CD4-positive, alpha-beta T cell treated with Interleukin-6 at 100 ng/mL for 8 hours (primary cell): ENCODE measurements at places on chromosomes 1 and 21.

GRCh38 chr1:89918127-89918793, 76.7 kb upstream of the ZNF326 start:
- DNase-seq, result no peak

DNA sequence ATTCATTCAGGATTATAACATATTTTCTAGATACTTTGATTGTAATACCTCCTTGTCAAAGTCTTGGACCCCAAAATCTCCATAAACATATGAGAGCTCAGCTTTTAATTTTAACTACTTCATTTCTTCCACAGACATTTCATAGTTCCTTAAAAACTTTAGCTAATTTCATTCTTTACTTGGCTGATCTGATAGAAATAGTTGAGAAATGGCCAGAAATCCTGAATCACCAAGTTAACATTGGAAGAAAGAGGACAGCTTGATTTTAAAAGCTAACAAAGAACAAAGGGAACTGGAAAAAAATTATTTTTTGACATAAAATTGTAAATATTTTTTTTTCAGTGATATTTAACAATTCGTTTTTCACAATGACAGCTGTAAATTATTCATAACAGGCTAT, 216.5 kb downstream of the NTNG1 start:
- no peak for DNase-seq

GRCh38 chr1:87186346-87186745, 142.3 kb upstream of the LMO4 start:
- no peak for DNase-seq

DNA sequence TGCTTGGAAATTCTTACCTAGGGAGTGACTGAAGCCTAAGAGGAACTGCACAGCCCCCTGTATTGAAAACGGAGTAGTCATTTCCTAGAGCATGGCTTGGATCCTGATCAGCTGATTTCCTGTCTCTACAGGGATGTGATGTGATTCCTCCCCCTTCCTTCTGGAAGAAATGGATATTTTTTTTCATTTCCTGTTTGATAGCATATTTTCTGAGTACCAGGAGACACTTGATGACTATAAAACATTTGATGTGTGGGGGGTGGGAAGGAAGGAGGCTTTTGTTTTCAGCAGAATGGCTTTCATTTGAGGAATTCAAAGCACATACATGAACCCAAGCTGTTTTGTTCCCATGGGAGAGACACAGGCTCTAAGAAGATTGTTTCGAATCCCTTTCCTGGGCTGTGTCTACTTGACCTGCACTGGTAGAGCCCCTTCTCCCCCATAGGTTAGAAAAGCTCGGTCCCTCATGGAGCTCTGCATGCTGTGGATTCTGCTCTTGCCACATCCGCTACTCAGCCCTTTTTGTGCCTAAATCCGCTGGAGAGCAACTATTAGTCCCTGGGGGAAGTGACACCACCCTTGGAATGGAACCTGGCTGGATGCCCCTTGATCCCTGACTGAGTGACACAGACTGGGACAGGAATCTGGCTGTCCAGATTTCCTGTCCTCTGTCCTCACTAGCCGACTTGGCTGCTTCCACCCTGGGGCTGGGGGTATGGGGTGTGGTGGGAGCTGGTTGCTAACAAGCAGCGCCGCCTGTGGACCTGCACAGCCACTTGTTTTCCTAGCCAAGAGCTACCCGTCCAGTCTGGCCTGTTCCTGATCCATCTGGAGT, 71.8 kb upstream of the MACF1 start:
- no peak for DNase-seq

- DNase-seq, result no peak
Observed at GRCh38 chr1:21568006-21568746, 59.0 kb downstream of the ALPL start.

GRCh38 chr21:42444745-42445059, 41.0 kb downstream of the UBASH3A start:
- DNase-seq, result no peak

DNA sequence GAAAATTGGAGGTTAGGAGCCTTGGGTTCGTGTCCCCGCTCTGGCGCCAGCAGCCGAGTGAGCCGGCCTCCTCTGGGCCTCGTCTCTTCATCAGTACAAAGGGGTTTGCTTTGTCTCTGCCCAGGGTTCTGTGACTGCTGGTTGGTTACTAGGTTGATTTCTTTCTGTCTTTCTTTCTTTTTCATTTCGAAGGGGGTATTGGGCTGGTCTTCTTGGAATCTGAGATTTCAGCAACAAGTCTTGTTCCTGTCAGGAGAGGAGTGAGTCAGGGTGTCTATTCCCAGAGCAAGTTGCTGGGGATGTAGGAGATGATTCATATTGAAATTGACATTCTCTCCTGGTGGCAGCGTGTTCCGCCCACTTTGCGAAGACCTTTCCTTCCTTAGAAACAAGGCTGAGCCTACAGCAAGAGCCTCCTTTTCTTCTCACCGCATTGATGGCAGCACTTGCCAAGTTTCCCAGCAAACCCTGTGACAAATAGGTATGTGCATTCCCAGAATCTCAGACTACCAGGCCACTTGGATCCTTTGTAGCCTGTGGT, 79.2 kb downstream of the MAN1C1 start:
- no peak for DNase-seq

- DNase-seq, result peak; percentile 75
Observed at GRCh38 chr1:205275133-205275532, 46.4 kb downstream of the NUAK2 start.

DNA sequence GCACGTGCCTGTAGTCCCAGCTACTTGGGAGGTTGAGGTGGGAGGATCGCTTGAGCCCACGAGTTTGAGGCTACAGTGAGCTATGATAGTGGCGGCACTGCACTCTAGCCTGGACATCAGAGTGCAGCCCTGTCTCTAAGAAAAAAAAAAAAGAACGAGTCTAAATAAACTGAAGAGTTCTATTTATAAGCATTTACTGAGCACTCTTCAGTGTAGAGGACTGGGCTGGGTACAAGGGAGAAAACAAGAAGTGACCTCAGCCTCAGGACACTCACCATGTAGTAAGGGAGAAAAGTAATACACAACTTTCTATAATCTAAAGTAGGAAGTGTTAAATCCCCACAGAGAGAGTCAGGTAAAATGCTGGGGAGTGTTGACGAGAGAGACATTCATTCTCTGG, 35.0 kb downstream of the NAV1 start:
- DNase-seq, result no peak

DNA sequence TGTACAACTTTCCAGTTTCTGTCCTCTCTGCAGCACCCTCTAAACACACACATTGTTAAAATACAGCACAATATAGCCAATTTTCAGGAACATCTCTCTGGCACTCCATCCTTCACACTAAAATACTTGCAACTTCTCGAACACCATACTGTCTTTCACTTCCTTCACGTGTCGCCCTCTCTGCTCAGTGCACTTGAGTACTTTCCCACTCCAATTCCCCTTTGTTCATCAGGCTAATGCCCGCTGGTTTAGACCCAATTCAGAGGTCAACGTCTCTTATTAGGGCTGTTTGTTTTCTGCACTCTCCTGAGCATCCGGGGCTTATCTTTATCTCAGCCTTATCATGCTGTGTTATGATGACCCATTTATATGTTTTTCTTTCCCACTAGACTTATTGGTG, 238.2 kb upstream of the SGIP1 start:
- DNase-seq, result no peak

DNA sequence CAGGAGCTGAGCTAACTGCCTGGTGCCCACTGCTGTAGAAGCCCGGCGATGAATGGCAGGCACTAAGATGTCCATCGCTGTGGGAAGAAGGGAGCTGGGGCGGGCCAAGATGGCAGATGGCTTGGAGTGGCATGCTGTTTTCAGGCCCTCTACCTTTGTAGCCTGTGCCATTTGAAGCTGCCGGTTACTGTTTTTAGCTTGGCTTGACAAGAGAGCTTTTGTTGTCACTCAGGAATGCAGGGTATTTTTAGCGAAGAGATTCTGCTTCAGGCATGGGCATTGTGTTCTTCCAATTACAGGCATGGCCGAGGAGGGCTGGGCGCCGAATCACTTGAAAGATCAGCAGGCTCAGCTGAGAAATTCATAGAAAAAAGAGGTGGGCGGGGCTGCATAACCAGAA, 348.7 kb downstream of the RPS6KC1 start:
- no peak for DNase-seq

GRCh38 chr1:236844499-236845271, 49.6 kb downstream of the MTR start:
- DNase-seq, result no peak

DNA sequence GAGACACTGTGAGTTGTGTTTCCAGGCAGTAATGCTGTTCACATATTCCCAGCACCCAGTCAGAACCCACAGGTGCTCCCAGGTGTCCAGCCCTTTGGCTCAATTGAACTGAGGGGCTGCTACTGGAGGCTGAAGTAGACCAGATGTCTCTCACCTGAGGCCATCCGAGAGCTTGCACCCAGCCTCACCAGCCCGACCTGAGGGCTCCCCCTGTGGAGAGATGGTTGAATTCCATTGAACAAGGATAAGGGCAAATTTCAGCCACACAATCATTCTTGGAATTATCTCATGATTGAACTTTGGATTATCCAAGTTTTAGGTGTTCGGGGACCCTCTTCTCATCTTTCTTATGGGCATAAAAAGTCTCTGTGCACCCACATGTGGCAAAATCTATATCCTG, 52.1 kb downstream of the OBSCN start:
- DNase-seq, result no peak

DNA sequence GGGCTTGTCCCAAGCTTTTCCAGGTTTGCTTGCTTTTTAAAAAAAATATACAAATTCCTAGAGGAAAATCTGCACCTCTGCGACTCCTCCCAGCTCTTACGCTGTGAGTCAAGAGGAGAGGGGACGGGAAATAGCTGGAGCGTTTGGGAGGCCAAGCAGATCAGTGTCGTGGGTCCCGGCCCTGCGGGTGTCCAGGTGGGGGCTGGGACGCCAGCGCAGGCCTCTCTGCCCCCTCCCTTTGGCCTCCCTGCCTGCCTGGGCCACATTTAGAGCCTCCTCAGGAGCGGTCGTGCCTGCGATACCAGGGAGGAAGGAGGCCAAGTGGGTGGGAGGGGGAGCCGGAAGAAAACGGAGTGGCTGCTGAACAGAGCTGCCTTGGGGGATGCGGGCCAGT, 9.0 kb downstream of the WNT4 start:
- no peak for DNase-seq

DNA sequence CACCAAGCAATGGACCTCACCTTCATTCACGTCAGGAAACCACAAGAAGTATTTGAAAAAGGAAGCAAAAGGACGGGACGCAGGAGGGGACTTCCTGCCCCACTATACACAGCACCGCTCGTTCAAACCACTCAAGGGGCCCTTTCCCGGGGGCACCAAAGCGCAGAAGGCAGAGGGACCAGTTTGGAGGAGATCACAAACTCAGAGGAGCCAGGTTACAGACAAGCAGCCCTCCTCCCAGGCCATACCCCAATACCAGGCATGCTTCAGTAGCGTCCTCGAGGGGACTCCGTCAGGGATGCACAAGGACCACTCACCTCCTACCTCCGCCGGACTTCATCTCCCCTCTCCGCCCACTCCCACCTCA, 685 bp downstream of the CRTC2 start:
- DNase-seq, result peak; percentile 45

- DNase-seq, result no peak
Observed at GRCh38 chr1:109933856-109934711, 23.4 kb downstream of the CSF1 start.
